ENCODE measurements at places on chromosomes 2 and 18. TPM values are rescaled to one million over a fixed set of nuclear protein-coding genes. Genes with fewer than 3 reads are reported as not detected.

HTR2B gene
- 4.4 TPM for total RNA-seq

SLC4A5 gene
- not detected for total RNA-seq

IL36B gene
- not detected for total RNA-seq

ANAPC1 gene
- 83.0 TPM for total RNA-seq

- DNase-seq, result no peak
Measured at GRCh38 chr2:10039658-10040410, 3.5 kb upstream of the KLF11 start.

- DNase-seq, result no peak
Measured at GRCh38 chr2:8566774-8567468, 114.9 kb upstream of the ID2 start.

- DNase-seq, result no peak
Measured at GRCh38 chr2:161918692-161919091, 155.3 kb downstream of the DPP4 start.

DNA sequence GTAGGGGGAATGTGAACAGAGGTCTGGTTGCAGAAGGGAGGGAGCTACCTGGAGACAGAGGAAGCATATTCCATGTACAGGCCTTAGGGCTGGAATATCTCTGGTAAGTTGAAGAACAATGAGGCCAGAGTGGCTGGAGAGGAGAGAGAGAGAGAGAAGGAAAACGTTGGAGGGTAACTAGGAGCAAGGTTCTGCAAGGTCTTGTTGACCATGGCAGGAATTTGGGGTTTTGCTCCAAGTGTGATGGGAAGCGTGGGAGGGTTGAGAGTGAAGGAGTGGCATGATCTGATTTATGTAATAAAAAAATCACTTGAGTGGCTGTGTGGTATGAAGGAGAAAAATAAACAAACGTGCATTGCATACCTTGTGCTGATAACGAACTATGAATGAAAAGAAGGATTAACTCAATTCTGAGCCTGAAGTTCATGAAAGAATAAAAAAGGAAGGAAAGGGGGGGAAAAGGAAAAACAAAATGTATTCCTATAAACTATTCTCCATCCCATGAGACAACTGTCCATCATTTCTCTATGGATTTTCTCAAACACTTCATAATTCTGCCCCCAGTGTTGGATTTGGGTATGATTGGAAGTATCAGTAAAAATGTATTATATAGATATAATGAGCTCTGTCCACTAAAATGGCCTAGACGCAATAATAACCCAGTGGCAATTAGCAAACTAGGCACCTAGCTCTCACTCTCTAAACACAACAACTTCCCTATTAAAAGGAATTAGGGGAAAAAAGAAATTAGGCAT is 59.7 kb upstream of the PMAIP1 start:
- DNase-seq, result peak; percentile 21

- DNase-seq, result no peak
Measured at GRCh38 chr2:95023222-95023597, 2.3 kb upstream of the MAL start.

- no peak for DNase-seq
Measured at GRCh38 chr2:120871016-120871635, 135.5 kb downstream of the GLI2 start.

- no peak for DNase-seq
Measured at GRCh38 chr2:72782520-72782919, 43.3 kb downstream of the EXOC6B start.

GRCh38 chr2:204871231-204871953 is 326.1 kb downstream of the PARD3B start:
- peak; percentile 86 for DNase-seq

GRCh38 chr2:239378021-239378917 is 22.6 kb downstream of the HDAC4 start:
- DNase-seq, result no peak

- peak; percentile 79 for DNase-seq
Measured at GRCh38 chr2:7037340-7038333, 120.4 kb downstream of the RNF144A start.

DNA sequence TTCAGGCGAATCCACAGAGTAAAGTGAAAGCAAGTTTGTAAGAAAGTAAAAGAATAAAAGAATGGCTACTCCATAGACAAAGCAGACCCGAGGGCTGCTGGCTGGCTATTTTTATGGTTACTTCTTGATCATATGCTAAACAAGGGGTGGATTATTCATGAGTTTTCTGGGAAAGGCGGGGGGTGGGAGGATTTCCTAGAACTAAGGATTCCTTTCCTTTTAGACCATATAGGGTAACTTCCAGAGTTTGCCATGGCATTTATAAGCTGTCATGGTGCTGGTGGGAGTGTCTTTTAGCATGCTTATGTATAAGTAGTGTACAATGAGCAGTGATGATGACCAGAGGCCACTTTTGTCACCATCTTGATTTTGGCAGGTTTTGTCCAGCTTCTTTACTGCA is 59.8 kb downstream of the SLC4A3 start:
- DNase-seq, result no peak

Data from dermis blood vessel endothelial cell (primary cell).